ENCODE measurements at places on chromosomes 3 and 15.
A peak's percentile ranks its signal among the peaks of the same experiment; 100 is the strongest.

DNA sequence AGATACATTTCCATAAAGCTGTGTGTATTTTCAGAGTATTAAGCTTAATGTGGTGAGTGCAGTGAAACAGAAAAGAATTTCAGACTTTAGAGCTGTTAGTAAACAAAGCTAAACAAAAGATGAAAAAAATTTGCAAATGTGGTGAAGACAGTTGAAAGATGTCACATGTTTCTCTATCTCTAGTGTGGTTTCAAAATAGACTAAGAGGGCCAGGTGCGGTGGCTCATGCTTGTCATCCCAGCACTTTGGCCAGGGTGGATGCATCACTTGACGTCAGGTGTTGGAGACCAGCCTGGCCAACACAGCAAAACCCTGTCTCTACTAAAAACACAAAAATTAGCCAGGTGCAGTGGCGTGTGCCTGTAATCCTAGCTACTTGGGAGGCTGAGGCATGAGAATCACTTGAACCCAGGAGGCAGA is 466.0 kb upstream of the NR2F2 start:
- DNase-seq: no peak

- no peak for DNase-seq
These were observed 5.5 kb downstream of the TATDN2 start for GRCh38 chr3:10253731-10254130.

DNA sequence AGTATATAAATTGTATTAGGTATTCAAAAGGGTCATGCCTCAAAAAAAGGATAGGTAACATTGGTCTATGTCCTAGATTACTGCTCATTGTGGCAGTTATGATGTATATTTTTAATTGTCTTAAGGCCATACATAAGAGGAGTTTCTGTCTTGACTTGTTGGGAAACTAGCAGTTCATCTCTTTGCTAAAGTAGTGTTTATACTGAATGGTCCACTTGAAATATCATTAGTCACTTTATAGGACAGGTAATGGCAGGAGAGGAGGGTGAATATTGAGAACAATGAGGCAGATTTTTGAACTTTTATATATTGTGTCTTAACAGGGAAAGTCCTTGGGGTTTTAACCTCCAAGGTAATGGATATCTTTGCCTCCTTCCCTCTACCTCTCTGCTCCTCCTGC is 58.4 kb downstream of the TP63 start:
- DNase-seq: no peak

DNA sequence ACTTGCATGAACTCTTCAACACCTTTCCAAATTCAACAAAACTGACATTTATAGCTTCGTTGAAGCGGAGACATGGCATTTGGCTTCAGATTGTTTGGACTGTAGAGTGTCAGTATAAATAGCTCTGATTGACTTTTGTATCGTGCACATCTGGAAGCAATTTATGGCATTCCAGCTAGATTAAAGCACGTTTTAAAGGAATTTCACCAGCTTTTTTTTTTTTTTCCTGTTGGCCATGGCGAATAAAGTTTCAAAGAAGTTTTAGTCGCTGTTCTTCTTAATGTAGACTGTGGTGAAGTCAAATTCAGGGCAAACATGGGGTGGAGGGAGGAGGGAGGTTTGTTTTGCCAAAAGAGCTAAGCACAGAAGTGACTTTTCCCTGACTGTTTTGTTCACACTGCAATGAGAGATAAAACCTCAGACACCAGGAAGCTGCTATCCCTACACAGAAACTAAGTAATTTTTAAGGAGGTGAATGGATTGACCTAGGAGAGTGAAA is 391.0 kb upstream of the RARB start:
- peak; percentile 95 for DNase-seq

DNA sequence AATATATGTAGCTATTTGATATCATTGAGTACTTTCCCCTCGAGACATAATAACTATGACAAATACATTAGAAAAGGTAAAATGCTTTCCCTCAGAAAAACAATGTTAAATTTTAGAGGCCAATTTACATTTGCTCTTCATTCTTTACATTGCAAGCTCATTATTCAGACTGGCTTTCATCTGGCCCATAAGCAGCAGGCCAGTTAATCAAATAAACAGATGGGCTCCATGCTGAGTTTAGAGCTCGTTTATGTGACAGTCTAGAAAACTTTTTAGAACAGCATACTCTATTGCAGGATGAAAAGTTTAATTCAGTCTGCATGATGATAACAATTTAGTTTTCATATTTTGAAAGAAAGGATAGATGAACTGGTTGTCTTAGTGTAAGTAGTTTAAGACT is 150.6 kb downstream of the DUT start:
- peak; percentile 81 for DNase-seq

DNA sequence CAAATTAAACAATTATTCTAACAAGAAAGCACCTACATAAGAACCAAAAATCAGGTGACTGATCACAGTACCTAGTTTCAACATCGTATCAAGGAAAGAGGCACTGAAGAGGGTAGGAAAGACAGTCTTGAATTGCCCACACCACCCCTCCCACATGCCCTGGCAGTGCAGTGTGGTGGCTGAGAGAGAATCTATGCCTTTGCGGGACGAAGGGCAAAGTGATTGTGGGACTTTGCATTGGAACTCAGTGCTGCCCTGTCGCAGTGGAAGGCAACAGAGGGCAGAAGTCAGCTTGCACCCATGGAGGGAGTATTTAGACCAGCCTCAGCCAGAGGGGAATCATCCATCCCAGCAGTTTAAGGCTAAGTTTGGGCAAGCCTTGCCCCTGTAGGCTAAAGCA is 24.5 kb downstream of the NEDD4 start:
- no peak for DNase-seq

DNA sequence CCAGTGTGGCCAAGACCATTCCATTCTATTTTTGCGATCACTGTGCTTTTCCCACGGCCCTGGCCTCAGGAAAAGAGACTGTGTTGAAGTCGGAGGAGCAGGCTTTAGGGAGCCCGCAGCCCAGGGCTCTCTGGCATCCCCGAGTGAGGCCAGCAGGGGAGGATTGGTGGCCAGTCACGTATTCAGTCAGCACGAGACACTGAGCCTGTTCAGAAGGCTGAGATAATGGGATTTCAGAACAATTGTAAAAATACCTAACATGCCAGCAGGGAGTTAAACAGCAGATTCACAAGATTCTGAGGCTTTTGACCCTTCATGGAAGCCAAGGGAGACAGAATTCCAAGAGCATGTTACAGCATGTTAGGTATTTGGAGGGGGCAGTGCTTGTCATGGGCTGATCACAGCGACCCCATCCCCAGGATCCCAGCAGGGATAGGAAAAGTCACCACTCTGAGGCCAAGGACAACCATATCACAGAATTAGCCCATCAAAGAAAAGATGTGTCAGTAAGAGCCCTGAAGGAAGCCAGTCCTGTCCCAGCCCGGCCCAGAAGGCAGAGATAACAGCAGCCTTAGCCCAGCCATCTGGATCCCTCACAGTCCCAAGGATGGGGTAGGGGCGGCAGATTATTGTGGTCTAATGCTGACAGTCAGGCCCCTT is 40.6 kb downstream of the AMOTL2 start:
- DNase-seq: peak; percentile 100

- no peak for DNase-seq
These were observed 51.8 kb downstream of the RFTN1 start for GRCh38 chr3:16461463-16462245.

DNA sequence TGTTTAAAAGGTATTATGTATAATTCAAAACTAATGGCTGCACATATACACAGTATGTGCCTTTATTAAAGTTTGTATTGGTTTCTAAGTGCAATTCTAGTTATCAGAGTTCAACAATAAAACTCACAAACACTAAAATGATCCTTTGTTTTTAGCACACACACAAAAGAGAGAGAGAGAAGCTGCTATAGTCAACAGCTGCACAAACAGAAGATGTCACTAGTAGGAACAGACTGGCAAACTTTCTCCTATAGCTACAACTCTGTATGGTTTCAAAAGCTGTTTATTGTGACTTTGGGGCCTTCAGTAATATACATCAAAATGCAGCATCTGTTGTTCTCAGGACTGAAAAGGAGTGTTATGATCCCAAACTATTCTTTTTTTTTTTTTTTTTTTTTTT is 6.1 kb downstream of the SECISBP2L start:
- DNase-seq: no peak

DNA sequence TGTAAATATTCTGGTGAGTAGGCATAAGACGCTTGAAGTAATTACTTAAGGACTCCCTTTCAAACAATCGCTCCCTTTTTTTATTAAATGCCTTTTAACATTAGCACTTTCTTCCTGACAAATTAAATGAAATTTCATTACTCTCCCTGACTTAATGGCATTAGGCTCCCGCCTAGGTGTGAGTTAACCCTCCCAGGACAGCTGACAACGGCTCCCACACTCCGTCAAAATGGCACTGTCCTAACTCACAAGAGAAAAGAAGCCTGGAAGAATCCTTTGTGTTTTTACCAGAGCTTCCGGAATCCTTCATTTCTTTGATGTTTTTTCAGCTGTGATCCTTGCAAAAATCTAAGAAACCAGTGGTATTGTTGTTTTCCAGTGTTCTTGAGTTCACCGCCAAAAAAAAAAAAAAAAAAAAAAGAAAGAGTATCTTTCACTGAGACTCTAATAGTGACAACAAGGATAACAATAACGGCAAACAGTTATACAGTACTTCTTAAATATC is 861.0 kb upstream of the NR2F2 start:
- no peak for DNase-seq

- peak; percentile 86 for DNase-seq
These were observed 14.1 kb downstream of the SLCO3A1 start for GRCh38 chr15:91867581-91868026.

DNA sequence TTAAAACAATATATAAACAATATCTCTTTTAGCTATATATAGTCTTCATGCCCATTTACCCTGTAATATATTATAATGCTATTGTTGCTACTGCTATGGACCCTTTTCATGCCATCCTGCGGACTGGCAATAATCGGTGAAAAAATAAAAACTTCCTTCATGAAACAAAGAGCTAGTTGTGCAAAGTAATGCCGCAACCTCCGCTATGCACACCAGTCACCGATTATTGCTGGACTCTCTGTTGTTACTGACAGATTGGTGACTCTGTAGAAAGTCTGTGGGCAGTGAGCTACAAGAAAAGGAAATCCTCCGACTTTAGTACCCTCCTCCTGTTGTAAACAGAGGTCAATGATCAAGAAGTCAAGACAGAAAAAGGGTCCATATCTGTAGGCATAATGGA is 17.9 kb upstream of the ICE2 start:
- no peak for DNase-seq

DNA sequence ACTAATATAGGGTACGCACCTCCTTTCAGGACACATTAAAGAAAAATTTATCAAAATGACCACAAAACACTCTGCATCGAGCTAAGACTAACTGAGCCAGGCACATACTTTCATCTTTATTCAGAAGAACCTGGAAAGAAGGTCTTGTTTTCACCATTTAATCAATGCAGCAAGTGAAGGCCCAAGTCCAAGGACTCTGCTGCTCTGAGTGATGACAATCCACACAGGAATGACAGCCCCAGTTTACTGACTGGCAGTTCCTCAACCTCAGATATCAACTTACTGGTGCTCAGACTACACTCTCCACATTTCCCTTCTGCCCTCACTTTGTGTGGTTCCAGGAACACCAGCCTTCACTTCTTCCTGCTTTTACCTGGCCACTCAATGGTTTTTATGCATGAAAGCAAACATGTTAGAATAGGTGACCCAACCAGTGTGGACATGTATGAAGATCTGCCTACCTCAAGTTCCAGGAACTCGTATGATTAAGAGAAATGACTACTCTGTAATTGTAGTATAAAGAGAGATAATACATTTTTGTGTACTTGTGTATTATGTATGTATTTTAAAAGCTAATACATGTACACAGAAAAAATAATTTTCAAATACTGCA is 29.1 kb upstream of the RASA2 start:
- peak; percentile 83 for DNase-seq

DNA sequence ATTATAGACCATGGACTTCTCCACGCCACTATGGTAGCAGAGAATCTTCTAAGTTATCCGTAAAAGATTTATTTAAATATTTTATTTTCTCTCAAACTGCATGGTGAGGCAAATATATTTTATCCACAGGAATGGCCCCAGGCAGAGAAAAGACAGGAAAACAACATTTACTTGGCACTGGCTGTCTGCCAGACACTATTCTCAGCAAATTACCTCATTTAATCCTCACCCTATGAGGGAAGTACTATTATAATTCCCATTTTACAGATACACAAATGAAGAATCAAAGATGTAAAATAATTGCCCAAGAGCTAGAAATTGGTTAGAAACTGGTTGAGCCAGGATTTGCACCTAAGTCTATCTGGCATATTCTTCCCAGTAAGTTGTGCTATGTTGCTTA is 361.4 kb upstream of the IL12A start:
- peak; percentile 44 for DNase-seq

GRCh38 chr3:98628317-98628716 is 34.9 kb upstream of the CPOX start:
- no peak for DNase-seq

GRCh38 chr3:156230278-156230900 is 110.0 kb downstream of the KCNAB1 start:
- no peak for DNase-seq

- DNase-seq: peak; percentile 46
These were observed 513.7 kb downstream of the FOXP1 start for GRCh38 chr3:71069797-71070196.

- no peak for DNase-seq
These were observed 60.9 kb downstream of the MORC1 start for GRCh38 chr3:109057056-109057455.

DNA sequence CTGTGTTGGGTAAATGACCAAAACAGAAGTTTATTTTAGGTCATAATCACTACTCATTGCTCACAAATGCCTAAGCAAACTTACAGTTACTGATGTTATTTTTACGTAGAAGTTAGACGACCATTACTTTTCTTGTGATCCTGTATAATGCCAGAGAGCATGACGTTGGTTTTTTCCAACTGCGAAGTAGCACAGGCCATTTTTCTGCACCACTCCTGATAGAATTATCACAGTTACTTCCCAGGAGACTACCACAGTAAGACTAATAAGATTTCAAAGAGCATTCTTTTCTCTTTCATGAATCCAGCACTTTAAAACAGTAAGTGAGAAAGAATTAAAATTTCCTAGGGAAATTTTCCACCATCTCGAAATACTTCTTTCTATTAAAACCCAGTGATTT is 19.8 kb downstream of the CD200 start:
- no peak for DNase-seq

DNA sequence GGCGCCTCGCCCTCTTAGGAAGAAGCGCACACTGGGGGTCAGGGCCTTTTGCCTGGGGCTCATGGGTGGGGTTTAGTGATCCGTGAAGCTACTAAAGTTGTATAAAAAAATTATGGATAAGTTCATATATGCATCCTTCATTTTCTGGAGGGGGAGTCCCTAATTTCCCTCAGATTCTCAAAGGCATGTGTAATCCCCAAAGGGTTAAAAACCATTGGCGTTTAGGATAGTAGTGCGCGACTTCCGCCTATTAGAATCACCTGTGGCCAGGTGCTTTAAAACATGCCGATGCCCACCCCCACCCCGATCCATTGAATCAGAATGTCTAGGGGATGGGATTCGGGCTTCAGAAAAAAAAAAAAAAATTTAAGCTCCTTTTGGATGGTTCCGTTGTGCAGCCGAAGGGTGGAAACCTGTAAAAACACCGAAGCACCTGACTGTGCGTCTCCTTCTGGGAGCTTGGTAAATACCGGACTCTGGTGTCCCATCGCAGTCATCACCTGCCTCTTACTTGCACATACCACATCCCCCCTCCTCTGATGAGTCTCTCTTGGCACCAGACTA is 570 bp downstream of the APH1B start:
- no peak for DNase-seq

GRCh38 chr15:29570948-29571791 is 251.1 kb downstream of the TJP1 start:
- peak; percentile 16 for DNase-seq

Measured in EH (cell line).